ENCODE measurements at places on chromosomes 5 and 9.

DNA sequence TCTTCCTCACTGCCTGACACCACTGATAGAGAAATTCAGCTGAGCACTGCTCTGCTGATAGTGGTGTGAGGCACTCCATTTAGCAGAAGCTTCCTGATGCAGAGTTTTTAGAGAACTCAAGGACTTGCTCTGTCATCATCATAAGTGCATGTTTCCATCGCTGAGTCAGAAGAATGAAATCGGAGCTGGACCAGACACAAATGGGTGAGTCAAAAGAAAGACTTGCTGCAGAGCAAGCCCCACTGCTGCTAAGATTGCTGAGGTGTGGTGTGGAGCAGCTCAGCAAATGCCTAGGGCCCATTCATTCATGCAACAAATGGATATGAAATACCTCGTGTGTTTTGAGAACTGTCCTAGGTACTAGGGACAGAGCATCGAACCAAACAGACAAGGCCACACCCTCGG, 410.2 kb upstream of the SLC30A5 start:
- DNase-seq: no peak

GRCh38 chr5:39092581-39093351, 18.6 kb upstream of the RICTOR start:
- no peak for DNase-seq

- DNase-seq: no peak
Measured at GRCh38 chr5:176365351-176366231, at the start of gene ARL10. TSS of gene ARL10 (plus strand) at chr5:176365487. CDS start at chr5:176365564, 77 bp downstream.

GRCh38 chr5:151949701-151950308, 25.2 kb upstream of the GLRA1 start:
- no peak for DNase-seq

DNA sequence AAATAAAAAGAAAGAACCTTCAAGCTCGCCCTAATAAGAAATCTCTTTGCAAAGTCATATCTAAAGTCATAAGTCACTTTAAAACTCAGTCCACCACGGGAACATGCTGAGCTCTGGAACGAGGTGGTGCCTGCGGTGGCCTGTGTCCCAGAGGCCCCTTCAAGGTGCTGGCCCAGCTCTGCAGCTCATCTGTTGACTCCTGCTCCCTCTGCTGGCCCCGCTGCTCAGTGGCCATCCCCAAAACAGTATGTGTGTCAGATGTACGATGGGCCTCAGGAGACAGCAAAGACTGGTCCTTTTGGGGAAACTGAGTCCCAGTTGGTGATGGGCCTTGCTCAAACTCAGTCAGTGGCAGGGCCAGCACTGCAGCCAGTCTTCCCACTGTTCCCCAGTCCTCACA, 22.8 kb upstream of the FOXB2 start:
- no peak for DNase-seq

GRCh38 chr5:14879937-14880589, 8.5 kb upstream of the ANKH start:
- DNase-seq: no peak

- DNase-seq: no peak
Measured at GRCh38 chr9:79446523-79447307, 125.0 kb upstream of the TLE4 start.

GRCh38 chr9:21465859-21466518, 16.1 kb downstream of the IFNE start:
- DNase-seq: no peak

- no peak for DNase-seq
Measured at GRCh38 chr5:169944922-169945680, 35.2 kb downstream of the INSYN2B start.

DNA sequence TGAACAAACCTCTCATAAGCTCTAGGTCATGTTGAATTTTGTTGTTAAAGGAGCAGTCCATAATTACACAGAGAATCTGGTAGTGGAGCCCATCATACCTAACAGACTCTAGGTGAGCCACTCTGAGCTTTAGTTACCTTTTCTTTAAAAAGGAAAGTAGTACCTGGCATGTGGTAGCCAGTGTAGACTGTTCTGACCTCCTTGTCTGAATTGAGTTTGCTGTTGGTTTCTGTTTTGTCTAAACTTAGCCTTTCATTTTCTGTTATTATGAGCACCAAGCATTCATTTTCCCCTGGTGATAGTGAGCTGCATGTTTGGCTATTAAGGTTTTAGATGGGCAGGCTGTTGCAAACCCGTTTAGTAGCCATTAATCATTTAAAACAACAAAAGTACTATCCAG, 112.2 kb downstream of the MAST4 start:
- no peak for DNase-seq

DNA sequence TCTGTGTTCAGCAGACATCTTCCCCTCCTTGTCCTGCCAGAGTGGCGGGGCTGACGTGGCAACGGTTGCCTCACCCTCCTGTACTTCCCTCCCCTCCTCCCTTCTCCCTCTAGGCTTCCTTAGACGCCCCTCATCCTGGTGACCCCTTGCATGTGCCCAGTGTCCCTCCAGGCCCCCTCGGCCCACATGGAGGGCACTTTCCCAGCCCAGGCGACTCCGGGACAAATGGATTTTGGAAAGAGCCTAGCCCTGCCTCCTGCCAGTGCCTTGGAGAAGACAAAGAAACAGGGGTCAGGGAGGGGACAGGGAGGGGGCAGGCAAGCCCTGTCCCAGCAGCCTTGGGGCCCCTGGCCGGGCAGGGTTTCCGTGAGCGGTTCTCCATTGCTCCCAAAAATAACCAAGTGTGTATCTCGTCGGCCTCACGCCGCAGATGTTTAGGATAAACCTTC, 38.3 kb upstream of the NEURL1B start:
- DNase-seq: peak; percentile 20

- no peak for DNase-seq
Measured at GRCh38 chr5:33828626-33829308, 63.0 kb downstream of the ADAMTS12 start.

- peak; percentile 14 for DNase-seq
Measured at GRCh38 chr5:5572976-5573797, 150.7 kb downstream of the ICE1 start.

DNA sequence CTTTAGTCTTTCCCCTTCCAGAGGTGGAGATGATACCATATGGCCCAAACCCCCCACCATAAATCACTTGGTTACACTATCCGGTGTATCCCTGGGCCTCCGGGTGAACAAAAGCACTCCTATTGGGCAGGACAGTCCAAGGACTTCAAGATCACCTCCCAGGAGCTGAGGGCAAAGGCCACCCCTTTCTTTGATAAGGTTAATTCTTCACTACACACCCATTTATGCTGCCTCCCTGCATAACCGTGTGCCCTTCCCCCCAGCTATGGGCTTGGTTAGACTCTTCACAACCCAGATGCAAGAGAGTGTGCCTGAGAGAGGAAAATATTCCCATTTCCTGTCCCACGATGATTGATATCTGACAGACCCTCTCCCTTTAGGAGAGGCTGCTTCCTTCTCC, 64.8 kb upstream of the PRRC1 start:
- no peak for DNase-seq

DNA sequence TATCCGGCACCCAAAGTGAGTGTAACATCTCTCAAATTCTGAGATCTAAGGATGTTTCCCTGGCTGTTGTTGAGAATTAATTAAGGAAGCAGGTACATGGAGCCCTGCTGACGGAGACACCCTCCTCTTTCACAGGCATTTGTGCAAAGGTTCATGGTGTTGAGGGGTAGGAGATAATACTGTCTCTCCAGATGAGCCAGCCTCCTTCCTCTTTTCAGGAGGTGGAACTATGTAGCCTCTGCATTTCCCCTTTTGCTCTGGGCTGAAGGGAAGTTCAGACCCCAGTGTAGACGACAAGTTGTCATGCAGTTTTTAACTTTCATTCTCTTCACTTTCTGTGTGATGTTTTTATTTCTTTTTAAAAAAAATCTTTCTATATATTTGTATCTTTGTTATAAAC, 107.5 kb downstream of the GALNT10 start:
- no peak for DNase-seq

GRCh38 chr9:14344053-14344524, 30.1 kb upstream of the NFIB start:
- no peak for DNase-seq

DNA sequence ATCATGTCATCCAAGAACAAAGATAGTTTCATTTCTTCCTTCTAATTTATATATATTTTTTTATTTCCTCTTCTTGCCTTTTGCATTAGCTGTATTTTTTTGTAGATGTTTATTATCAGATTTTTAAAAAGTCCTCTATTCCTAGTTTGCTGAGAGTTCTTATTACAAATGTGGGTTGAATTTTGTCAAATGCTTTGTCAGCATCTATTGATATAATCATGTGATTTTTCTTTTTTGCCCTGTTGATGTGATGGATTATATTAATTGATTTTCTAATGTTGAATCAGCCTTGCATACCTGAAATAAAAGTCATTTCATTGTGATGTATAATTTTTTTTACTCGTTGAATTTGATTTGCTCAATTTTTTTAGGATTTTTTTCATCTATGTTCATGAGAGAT, 46.9 kb downstream of the FOXB2 start:
- no peak for DNase-seq

- DNase-seq: no peak
Measured at GRCh38 chr5:130289132-130290088, 385.1 kb downstream of the CHSY3 start.

- no peak for DNase-seq
Measured at GRCh38 chr5:60206234-60206633, 312.7 kb upstream of the PDE4D start.

DNA sequence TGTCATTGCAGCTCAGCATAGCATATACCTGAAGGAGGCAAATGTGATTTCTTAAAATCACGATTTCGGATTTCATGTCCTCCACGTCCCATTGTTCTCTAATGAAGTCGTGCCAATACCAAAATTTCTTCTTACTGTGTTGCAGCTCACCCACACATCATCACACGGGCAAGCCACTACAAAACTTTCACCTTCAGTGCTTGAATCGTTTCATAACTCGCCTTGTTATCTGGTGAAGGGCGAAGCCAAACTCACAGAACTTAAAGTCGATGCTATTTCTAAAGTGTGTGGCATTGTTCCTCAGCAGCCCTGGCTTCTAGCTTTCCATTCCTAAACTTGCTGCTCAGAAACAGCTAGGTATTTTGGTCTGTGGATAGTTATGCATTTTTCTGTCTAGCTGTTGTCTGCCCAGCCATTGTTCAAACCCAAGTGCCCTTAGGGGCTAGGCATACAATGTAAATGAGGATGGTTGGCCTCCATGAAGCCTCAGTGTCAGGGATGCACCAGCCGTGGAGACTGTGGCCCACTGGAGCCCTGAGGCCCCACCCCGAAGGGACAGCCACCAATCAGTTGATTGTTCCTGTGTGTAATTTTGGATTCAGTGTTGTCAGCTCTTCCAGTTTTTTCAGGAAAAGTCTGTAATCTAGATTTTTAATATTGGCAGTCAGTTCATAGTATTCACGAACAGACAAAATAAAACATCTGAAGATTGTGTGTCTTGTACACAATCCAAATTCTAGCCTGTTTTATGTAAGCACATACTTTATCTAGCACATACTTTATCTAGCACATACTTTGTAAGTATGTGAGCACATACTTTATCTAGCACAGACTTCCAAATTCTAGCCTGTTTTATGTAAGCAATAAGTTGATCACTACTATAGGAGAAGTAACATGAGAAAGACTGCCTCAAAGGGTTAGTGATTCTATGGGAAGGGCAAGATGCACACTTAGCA, 112.8 kb downstream of the DAPK1 start:
- no peak for DNase-seq

GRCh38 chr5:94969174-94969573, 315.7 kb downstream of the MCTP1 start:
- no peak for DNase-seq

DNA sequence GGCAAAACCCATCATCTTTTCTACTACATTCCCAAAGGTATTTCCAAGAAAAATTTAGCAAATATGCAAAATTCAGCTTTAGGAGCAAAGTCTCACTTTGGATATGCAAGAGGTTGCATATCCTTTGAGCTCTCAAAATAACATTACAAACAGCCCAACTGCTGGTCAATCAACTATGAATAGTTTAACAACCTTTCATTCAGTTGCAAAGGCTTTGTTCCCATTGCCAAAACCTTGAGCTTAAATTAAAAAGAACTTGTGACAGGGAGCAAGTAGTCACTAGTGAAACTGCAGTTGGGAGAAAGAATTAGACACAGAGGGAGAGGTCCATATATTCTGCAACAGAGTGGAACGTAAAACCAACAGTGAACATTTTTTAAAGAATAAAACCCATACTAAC, 8.8 kb downstream of the ZNF608 start:
- DNase-seq: no peak

DNA sequence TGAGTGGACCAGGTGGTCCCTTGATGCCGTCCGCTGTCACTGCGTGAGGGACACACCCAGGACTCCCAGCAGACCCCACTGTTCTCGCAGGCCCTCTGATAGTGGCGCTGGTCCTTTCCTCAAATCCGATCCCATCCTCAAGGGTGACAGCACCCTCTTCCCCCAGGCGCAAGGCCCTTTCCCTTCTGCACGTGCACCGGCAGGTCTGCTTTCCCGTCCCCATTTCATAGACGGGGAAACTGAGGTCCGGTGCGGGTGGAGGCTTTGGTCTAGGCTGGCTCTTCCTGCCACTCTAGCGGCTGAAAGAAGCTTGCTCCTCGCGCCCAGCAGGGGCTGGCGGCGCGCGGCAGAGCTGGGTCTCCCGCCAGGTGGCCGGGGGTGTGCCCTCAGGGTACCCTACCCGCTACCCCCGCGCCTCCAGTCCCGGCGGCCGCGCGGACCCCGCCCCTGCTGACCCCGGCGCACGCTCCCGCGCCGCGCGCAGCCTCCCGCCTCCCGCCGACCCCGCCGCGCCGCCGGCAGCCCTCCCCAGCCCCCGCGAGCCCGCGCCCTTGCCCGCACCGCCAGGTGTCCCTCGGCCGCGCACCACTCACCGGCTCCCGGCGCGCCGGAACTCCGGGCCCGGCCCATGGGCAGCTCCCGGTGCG, 453 bp downstream of the RASGEF1C start:
- no peak for DNase-seq

DNA sequence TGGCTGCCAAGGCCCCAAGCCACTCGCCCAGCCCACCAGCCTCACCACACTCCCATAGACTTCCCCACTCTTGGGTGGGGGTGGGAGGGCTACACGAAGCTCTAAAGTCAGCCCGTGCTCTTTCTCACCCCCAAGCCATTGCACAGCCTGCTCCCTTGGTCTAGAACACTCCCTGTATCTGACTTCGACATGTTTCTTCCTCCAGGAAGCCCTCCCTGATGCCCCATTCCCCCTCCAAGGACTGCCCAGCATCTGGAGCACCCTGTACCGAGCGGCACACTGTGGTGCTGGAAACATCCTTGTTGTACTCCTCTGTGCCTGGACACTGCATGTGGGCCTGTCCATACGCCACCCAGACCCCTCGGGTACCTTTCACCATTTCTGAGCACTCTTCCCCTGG, 49.4 kb upstream of the KCNMB1 start:
- DNase-seq: no peak

DNA sequence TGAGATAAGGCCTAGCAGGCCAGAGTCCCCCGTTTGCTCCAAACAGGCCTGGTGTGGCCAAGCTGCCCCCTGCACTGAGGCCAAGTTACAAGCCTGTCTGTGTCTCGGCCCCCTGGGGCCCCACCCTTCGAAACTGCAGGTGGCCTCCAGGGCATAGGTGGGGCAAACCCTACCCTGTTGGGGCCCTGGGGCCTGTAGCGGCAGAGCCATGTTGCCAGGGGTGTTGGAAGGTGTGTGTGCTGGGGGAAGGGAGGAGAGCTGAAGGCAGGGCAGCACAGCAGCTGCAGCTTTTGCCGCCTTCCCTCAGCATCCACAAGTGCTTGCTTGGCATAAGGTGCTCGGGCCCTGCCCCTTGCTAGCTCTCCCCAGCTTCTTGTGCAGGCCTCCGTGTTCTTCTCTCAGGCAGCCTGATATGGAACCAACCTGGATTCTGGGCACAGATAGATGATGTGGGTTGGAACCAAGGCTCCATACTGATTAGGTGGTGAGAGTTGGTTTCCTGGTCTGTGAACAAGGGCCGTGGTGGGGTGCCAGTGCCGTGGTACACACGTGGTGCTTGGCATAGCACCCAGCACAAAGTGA, 12.7 kb downstream of the IRF1 start:
- no peak for DNase-seq

- DNase-seq: no peak
Measured at GRCh38 chr9:136664000-136664915, 1.5 kb downstream of the EGFL7 start.
